ENCODE measurements at places on chromosomes 1 and 21.

GRCh38 chr1:65958561-65959350, 166.1 kb downstream of the PDE4B start:
- no peak for DNase-seq

DNA sequence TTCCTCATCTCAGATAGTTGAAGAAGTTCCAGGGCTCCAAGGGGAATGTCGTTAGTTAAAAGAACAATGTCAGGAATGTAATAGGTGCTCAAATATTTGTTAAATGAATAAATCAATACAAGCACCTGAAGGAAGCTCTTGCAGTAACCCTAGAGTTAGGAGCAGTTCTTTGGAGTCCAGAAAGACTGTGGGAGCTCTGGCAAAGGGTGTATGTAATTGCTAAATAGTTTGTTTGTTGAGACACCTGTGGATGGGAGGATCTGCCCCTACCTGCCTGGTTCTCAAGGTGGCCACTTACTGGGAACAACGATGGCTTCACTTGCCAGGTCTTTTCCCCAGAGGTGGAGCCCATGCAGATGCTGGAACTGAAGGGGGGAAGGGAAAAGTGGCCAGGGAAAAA, 27.5 kb upstream of the JUN start:
- DNase-seq = no peak

GRCh38 chr1:201206176-201206575, 15.6 kb downstream of the IGFN1 start:
- no peak for DNase-seq

GRCh38 chr1:28855469-28855951, 43.5 kb downstream of the OPRD1 start:
- no peak for DNase-seq

GRCh38 chr1:54800899-54801759, at the start of gene TTC22:
TTC22 (minus strand) TSS chr1:54801323; CDS start chr1:54801163, 160 bp downstream.
- DNase-seq = no peak

DNA sequence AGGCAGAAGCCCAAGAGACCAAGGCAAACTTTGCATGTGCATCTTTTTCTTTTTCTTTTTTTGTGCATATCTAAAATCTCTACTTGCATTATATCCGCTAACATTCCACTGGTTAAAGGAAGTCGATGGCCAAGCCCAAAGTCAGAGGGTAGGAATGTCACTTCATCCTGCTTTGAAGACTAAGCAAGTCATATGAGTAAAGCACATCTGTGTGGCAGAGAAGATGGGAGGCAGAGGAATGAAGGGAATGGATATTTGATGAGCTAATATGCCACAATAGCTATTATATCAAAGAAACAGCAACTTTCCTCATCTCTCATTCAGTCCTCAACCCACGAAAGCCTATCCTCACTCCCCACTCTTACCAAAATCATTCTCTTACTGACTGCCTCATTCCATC, 59.3 kb downstream of the RNF220 start:
- DNase-seq = no peak

GRCh38 chr1:221845650-221846371, 103.9 kb upstream of the DUSP10 start:
- no peak for DNase-seq

DNA sequence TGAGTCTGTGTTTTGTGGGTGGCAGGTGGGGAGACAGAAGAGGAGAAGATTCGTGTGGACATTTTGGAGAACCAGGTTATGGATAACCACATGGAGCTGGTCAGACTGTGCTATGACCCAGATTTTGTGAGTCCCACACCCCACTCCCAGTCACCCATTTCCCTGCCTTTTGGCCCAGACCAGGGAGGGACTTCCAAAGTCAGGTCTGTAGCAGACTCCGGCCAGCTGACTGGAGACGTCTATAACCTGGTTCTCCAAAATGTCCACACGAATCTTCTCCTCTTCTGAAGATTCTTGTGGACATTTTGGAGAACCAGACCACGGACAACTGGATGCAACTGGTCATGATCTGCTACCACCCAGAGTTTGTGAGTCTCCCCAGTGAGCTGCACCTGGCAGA, 1.6 kb downstream of the GSTM5 start:
- DNase-seq = no peak

- no peak for DNase-seq
These were observed 14.7 kb upstream of the ATF3 start for GRCh38 chr1:212593821-212594251.

- no peak for DNase-seq
These were observed 34.3 kb upstream of the RAP1GAP start for GRCh38 chr1:21703318-21703963.
